Aorta (tissue), 5 donors: ENCODE measurements at places on chromosomes 5 and 9.
A peak's percentile ranks its signal among the peaks of the same experiment; 100 is the strongest.

- no peaks in the 10 kb centered on the region for H3K4me1 ChIP-seq
- no peak for DNase-seq
- no peak overlapping the region for H3K27ac ChIP-seq
- H3K27me3 ChIP-seq = no peaks in the 10 kb centered on the region
- no peaks in the 10 kb centered on the region for H3K36me3 ChIP-seq
- no peak overlapping the region for H3K4me3 ChIP-seq
Measured at GRCh38 chr5:32043105-32043504, 131.0 kb downstream of the GOLPH3 start.

DNA sequence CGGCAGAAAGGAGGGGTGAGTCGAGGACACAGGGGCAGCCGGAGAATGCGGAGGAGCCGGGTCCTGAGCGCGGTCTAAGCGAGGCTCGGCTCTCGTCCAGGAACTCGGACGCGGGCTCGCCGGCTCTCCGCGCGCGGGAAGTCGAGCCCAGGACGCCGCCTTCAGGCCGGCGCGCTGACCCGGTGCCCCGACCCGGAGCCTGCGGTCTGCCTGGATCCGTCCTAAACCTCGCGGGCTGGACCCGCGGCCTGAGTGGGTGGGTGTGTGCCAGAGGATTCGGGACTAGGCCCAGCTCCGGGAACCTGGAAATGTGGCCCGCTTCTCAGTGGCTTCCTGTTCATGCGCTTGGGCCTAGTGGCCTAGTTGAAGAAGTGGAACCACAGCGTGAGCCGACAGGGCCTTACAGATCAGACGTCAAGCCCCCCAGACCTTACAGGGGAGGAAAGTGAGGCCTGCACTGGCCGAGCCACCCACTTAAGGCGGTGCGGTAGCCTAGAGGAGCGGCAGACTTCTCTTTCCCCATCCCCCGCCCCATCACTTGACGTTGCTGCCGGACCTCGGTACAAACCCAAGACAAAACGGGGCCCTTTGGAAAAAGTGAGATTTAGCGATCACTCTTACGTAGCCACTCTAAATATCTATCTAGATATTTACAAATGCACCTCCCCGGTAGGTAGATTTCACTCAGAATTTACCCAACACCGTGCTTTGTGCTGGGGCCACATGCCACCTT, 1.2 kb downstream of the CDKN2B-AS1 start:
- peak; percentile 69 for DNase-seq
- H3K27ac ChIP-seq = no peak overlapping the region
- peak overlapping the region; percentile 72 for H3K4me3 ChIP-seq
- H3K36me3 ChIP-seq = no peaks in the 10 kb centered on the region
- H3K27me3 ChIP-seq = no peaks in the 10 kb centered on the region
- no peaks in the 10 kb centered on the region for H3K4me1 ChIP-seq

GRCh38 chr5:75837258-75837841, 120.1 kb upstream of the POC5 start:
- H3K4me1 ChIP-seq = no peaks in the 10 kb centered on the region
- DNase-seq = no peak
- no peak overlapping the region for H3K4me3 ChIP-seq
- H3K27ac ChIP-seq = no peak overlapping the region
- no peaks in the 10 kb centered on the region for H3K27me3 ChIP-seq

GRCh38 chr5:94901191-94901979, 282.9 kb downstream of the SLF1 start:
- no peaks in the 10 kb centered on the region for H3K27me3 ChIP-seq
- H3K36me3 ChIP-seq = no peaks in the 10 kb centered on the region
- no peaks in the 10 kb centered on the region for H3K4me1 ChIP-seq
- H3K4me3 ChIP-seq = no peak overlapping the region
- no peak overlapping the region for H3K27ac ChIP-seq

GRCh38 chr9:116547729-116548426, 139.2 kb upstream of the TRIM32 start:
- no peak for DNase-seq
- H3K27me3 ChIP-seq = no peaks in the 10 kb centered on the region
- no peak overlapping the region for H3K27ac ChIP-seq
- no peaks in the 10 kb centered on the region for H3K4me1 ChIP-seq

GRCh38 chr5:138637256-138637655, 62.1 kb upstream of the HSPA9 start:
- no peak overlapping the region for H3K4me3 ChIP-seq
- H3K27ac ChIP-seq = no peak overlapping the region
- H3K4me1 ChIP-seq = no peaks in the 10 kb centered on the region
- no peak for DNase-seq
- H3K27me3 ChIP-seq = no peaks in the 10 kb centered on the region
- no peaks in the 10 kb centered on the region for H3K36me3 ChIP-seq

GRCh38 chr5:88524941-88525340, 256.3 kb upstream of the TMEM161B start:
- H3K27ac ChIP-seq = no peak overlapping the region
- H3K4me1 ChIP-seq = no peaks in the 10 kb centered on the region
- no peaks in the 10 kb centered on the region for H3K27me3 ChIP-seq
- no peak for DNase-seq
- H3K4me3 ChIP-seq = no peak overlapping the region
- no peaks in the 10 kb centered on the region for H3K36me3 ChIP-seq
